ENCODE measurements at places on chromosomes 13 and 19. TPM values are rescaled to one million over a fixed set of nuclear protein-coding genes. Genes with fewer than 3 reads are reported as not detected.

The NBEA gene
- total RNA-seq = 2.7 TPM

The TUBB4A gene
- total RNA-seq = 1.1 TPM

The ZNF433 gene
- 5.6 TPM for total RNA-seq

The KLK13 gene
- total RNA-seq = not detected

The ADPRHL1 gene
- total RNA-seq = 0.58 TPM

The CFAP97D2 gene
- not detected for total RNA-seq

The ZSCAN4 gene
- total RNA-seq = not detected

The ZNF563 gene
- 4.2 TPM for total RNA-seq

The SIGLEC12 gene
- total RNA-seq = not detected

The SLITRK6 gene
- not detected for total RNA-seq
